A549 treated with Mapracorat at 1 μM for 4 hours (cell line): ENCODE measurements at places on chromosomes 2 and 18. TPM values are rescaled to one million over a fixed set of nuclear protein-coding genes. Genes with fewer than 3 reads are reported as not detected.

The AQP12B gene
- not detected in 5 replicates for total RNA-seq

The GAREM1 gene
- total RNA-seq, result 4.3 to 6.2 TPM (median 5.3 TPM) in 5 replicates

The SFTPB gene
- 0.05 to 0.53 TPM (median 0.09 TPM) in 5 replicates for total RNA-seq

The CTAGE1 gene
- not detected in 5 replicates for total RNA-seq

The CENPA gene
- 40.4 to 56.5 TPM (median 52.3 TPM) in 5 replicates for total RNA-seq

The PAX8 gene
- total RNA-seq, result 0.50 to 1.3 TPM (median 0.80 TPM) in 5 replicates

The SP5 gene
- total RNA-seq, result 0.06 TPM in 1 of 5 replicates, not detected in the others

The FASTKD2 gene
- 29.1 to 37.1 TPM (median 33.0 TPM) in 5 replicates for total RNA-seq
